Fibroblast of skin of right biceps (primary cell): ENCODE measurements at places on chromosomes 16 and 17.

DNA sequence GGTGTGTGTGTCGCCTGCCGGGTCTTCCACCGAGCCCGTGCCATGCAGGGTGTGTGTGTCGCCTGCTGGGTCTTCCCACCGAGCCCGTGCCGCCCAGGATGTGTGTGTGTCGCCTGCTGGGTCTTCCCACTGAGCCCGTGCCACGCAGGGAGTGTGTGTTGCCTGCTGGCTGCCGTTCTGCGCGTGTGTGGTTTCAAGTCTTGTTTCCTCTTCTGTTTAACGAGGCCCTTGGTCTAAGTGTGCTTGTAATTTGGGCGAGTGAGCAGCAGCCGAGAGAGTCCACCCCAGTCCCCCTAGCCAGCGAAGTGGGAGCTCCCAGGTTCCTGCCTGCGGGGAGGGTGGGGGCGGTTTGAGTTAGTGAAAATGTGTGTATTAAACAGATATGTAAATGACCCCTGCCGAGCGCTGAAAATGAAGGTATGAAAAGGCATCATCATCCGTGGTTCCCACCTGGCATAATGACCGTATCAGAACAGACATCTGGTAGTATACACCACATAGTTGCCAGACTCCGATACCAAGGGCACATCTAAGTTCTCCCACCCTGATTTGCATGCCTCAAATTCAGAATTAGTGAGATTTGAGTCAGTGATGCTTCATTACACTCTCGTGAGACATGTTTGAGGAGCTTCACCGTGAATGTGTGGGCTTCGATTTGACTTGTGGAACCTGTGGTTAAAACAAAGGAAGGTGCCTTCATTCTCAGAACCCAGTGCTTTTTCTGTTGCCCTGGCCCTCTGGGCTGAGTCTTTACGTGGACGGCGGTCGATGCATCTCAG is 114.5 kb upstream of the CHMP6 start:
- no peak for DNase-seq

DNA sequence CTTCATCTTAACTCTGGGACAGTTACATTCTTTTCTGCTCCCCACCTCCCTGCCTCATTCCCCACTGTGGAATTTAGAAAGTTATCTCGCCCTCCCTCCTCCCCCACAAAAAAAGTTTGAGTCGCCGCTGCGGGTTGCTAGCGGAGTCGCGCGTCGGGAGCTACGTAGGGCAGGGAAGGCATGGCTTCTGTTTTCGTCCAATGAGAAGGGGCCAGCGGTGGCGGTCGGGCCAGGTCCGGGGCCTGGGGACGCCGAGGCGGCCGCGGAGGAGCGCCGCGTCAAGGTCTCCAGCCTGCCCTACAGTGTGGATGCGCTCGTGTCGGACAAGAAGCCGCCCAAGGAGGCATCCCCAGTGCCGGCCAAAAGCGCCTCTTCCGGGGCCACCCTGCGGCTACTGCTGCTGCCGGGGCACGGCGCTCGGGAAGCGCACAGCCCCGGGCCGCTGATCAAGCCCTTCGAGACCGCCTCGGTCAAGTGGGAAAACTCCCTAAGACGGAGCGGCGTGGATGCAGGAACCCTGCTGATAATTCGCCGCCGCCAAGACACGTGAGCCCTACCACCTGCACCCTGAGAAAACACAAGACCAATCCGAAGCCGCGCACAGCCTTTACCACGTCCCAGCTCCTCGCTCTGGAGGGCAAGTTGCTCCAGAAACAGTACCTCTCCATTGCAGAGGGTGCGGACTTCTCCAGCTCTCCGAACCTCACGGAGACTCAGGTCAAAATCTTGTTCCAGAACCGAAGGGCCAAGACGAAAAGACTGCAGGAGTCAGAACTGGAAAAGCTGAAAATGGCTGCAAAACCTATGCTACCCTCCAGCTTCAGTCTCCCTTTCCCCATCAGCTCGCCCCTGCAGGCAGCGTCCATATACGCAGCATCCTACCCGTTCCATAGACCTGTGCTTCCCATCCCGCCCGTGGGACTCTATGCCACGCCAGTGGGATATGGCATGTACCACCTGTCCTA is 8.9 kb downstream of the OR4D1 start:
- DNase-seq, result peak; percentile 3

GRCh38 chr16:89404561-89404960 is 85.8 kb downstream of the ANKRD11 start:
- no peak for DNase-seq

GRCh38 chr17:28343491-28343932 is 8.0 kb downstream of the TNFAIP1 start:
- no peak for DNase-seq

DNA sequence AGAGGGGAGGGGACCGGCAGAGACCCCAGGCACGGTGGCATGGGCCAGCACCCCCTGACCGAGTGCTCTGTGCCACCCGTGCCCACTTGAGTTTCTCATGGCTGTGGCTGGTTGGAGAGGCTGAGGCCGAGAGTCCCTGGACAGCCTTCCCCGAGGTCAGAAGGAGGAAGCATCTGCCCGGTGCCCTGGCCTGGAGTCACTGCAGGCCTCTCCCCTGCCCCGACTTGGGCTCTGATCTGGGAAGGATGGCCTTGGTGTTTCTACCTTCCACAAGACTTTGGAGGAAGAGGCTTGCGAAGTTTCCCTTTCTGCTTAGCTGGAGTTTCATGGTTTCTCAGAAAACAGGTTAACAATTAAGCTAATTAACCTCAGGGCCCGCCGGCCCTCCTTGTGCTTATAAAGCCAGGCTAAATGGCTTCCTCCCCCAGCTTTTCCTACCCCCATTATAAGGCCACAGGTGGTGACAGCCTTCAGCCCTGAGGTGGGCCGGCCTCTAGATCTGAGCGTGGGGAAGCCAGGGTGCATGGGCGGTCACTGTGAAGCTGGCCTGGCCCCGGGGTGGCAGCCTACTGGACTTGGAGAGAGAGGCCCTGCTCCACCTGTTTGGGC is 17.3 kb downstream of the LLGL2 start:
- DNase-seq, result no peak
